HuH-7 (cell line): ENCODE measurements at places on chromosomes 12 and 14.

DNA sequence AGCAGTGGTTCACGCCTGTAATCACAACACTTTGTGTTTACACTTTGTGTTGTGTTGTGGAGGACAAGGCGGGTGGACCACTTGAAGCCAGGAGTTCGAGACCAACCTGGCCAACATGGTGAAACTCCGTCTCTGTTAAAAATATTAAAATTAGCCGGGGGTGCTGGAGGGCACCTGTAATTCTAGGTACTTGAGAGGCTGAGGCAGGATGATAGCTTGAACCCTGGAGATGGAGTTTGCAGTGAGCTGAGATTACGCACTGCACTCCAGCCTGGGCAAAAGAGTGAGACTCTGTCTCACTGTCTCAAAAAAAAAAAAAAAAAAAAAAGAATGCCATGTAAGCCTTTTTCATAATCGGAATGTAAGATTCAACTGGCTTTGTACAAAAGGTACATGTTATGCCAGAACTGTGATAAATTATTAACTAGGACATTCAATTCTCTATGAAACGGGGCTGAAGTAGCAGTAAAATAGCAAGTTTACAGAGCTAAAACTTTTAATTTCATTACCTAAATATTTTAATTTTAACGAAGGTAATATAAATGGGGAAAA lies 13.9 kb upstream of the PITPNM2 start:
- no peak for DNase-seq

- no peak for DNase-seq
Measured at GRCh38 chr12:59620326-59620725, 24.5 kb downstream of the SLC16A7 start.

- DNase-seq: no peak
Measured at GRCh38 chr12:101567918-101568317, 26.9 kb upstream of the MYBPC1 start.

DNA sequence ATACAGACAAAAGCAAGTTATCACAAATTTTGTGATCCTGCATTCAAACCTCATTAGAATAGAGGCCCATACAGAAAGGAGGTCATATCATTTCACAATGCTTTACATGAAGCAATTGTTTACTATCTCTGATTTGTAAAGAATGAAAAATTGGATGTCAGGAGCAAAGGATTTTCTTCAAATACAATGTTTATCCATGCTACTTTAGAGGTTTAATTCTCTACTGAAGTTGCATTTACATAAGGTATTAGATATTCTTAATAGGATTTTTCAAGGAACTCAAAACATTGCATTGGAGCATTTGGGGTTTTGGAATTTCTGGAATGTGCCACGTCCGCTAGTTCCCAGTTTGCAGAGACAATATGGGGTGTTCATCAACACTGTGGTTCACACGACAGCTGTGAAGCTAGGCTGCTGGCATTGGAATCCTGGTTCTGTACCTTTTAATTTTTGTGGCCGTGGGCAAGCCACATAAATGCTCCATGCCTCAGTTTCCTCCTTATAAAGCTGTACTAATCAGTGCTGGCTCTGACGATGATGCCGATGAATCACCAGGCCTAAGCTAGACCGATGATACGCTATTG lies 174.8 kb downstream of the APAF1 start:
- DNase-seq: no peak

GRCh38 chr12:28331130-28331529 lies 140.9 kb downstream of the CCDC91 start:
- DNase-seq: no peak

DNA sequence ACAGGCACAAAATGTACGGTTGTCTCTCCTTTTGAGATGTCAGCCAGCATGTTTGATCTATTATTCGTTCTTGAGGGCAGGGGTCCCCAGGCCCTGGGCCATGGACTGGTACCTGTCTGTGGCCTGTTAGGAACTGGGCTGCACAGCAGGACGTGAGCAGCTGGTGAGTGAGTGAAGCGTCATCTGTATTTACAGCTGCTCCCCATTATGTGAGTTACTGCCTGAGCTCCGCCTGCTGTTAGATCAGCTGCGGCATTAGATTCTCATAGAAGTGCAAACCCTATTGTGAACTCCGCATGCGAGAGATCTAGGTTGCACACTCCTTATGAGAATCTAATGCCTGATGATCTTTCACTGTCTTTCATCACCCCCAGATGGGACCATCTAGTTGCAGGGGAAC lies 41.4 kb upstream of the SCN8A start:
- DNase-seq: no peak

DNA sequence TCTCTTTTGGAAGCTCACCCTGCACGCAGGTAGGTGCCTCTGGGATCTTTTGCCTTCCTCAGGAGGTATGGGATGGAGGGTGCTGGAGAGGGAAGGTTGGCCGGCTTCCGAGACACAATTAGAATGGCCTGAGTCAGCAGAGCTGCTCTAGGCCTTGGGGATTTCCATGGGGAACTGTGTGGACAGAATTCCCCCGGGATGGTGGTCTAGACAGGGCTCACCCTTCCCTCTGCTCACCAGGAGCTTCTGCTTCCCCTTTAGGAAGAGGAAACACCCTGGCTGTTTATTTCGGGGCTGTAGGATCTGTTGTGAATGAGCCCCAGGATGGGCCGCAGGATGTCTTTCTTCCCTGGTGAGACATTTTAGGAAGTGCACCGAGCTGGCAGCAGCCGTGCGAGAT lies 43.7 kb upstream of the TMED10 start:
- no peak for DNase-seq

DNA sequence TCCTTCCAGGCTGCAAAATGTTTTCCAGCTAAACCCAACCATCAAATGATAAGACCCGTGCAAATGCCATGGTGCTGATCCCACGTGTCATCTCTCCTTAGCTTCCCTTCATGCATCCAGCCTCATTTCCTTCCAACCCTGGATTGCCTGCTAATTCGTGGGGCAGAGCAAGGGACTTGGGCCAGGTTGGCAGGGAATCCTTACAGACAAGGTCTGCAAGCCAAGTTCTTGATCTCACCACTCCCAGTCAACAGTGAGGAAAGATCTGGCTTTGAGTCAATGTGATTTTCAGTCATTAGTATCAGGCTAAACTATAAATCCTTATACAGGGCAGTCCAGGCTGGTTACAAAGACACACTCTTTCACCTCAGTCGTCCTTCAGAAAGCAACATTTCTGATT lies 150.9 kb downstream of the ANO2 start:
- no peak for DNase-seq

DNA sequence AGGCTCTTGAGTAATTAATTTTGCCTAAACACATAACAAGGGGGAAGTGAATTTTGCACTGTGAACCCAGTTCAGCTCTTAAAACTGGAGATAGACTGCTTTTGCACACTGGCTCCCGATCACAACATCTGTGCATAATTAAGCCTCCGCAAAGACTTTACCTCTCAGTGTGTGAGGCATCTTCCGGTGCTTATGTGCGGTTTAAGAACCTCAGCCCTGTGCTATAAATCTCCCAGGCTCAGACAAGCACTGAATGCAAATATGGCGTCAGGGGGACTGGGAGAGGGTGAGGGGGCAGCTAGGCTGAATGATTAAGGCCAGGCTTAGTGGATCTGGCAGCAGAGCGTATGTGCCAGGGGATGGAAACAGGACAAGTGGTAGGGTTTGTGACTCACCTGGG lies 103.3 kb downstream of the ADCK1 start:
- no peak for DNase-seq

GRCh38 chr12:6533653-6533922 lies 729 bp upstream of the GAPDH start:
- no peak for DNase-seq

DNA sequence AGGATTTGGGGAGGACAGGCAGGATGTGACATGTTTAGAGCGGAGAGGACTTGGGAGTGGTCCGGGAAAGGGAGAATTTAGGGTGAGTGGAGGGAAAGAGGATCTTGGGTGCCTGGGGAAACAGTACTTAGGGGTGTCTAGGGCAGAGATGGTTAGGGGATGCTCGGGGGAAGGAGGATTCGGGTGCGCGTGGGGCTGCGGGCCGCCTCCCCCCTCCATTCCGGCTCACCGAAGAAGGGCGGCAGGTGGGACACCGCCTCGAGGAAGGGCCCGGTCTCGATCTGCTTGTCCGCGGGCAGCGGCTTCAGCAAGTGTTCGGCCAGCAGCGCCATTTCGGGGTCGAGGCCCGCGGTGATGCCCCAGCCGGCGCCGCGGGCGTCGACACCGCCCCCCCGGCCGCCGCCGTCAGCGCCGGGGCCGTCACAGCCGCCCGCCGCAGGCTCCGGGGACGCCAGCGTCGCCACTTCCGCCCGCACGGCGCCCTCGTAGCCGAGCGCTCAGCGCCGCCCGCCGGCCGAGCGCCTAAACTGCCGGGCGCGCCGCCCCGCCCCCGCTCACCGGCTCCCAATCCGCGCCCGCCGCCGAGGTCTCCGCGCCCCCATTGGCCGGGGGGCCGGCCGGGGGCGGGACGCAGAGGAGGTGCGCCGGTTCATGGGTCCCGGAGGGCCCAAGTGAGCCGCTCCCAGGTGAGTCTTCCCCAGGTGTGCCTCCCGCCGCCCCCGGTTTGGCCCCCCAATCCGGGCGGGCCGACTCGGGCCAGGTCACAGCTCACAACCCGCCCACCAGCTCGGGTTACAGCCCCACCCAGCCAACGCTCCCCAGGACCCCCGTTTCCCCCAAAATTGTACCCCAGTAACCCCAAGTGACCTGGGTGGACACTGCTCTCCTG lies at the start of gene GLTP:
Gene GLTP (minus strand): TSS at position 499 of the 889 bp plus-strand sequence. CDS start 167 bp downstream, at position 332.
- peak; percentile 94 for DNase-seq

- DNase-seq: no peak
Measured at GRCh38 chr14:52175982-52176502, 91.5 kb upstream of the PTGDR start.

DNA sequence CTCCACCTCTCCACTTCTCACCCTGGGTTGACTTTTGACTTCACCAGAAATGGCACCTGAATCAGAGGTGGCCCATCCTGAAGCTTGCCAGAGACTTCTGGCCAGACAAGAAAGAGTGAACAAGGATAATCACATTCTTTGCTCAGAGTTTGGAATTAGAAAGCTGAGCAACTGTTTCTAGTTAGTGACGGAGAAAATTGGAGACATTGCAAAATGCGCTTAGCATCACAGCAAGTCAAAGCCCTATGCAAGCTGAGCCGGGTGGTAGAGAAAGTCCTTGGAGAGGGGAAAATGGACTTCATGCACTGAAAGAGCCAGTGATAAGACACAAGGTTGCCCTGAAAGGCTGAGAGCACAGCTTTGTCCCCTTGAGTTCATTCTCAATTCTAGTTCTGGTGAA lies 161.8 kb downstream of the PAH start:
- no peak for DNase-seq

GRCh38 chr12:79138872-79139271 lies 274.3 kb downstream of the SYT1 start:
- no peak for DNase-seq

GRCh38 chr12:14322403-14322802 lies 43.1 kb upstream of the ATF7IP start:
- no peak for DNase-seq

GRCh38 chr14:62015945-62016344 lies 253.7 kb downstream of the SNAPC1 start:
- no peak for DNase-seq

GRCh38 chr12:58895053-58895452 lies 25.3 kb downstream of the LRIG3 start:
- no peak for DNase-seq

DNA sequence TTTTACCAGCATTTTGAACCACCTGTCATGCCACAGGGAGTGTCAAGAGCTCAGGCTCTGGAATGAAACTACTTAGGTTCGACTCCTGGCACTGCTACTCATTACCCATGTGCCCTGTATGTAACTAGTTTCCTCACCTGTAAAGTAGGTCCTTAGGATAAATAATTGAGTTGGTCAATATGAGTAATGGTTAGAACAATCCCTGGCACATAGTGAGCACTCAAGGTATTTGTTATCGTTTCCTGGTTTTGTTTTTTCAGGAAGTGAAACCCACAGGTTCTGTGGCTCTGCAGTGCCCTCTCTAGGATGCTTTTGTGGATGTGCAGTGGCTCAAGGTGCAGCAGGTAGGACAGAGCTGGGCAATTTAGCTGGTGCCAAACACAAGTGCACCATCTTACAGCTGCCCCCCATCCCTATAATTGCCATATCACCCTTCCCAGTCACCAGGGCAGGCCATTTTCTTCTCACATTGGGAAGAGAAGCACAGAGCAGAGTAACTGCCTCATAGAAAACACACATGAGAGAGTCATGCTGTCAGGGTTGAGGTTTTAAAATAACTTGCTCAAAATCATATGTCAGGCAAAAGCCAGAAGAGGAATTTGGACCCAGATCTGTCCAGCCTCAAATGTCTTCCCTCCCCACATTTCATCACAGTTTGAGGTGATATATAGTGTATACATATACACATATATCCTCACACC lies 297.5 kb downstream of the RPAP3 start:
- peak; percentile 47 for DNase-seq

DNA sequence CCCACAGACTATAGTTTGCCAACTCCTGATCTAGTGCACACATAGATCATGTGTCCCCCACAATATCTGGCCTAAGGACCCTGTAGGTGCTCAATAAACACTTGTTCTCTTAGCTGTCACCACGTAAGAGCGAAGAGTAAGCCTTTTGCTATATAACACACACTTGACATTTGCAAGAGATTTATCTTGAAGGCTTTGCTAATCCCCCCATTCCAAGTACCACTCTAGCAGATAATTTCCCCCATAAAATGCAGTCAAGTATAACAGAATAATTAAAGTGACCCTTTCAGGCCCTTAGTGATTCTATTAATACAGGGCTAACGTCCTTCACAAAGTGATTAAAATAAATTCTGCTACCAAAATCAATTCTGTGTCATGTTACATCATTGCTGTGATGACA lies 87.5 kb downstream of the PLXNC1 start:
- no peak for DNase-seq

GRCh38 chr12:9922429-9922828 lies 9.7 kb downstream of the CLEC2A start:
- DNase-seq: no peak

GRCh38 chr12:75913502-75914351 lies 117.8 kb downstream of the PHLDA1 start:
- no peak for DNase-seq

DNA sequence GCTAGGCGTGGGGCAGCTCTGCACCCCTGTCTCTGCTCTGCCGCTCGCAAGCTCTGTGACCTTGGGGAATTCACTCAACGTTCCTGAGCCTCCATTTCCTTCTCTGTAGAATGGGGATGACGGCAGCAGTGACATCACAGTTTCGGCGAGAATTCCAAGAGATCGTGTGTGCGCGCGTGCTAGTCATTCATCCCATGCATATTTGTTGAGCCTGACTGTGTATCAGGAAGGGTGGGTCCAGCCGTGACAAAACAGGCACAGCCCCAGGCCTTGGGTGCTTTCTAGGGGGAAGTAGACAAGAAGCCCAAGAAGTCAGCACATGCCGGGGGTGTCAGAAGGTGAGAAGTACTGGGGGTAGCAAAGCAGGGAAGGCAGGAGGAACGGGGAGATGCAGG lies 145.6 kb upstream of the NCOR2 start:
- no peak for DNase-seq
